Fibroblast of skin of right quadriceps (primary cell): ENCODE measurements at places on chromosomes 16 and 17.
A peak's percentile ranks its signal among the peaks of the same experiment; 100 is the strongest.

GRCh38 chr17:8223356-8224126 lies 13.2 kb upstream of the AURKB start:
- DNase-seq: peak; percentile 59

GRCh38 chr16:78843978-78844377 lies 744.5 kb downstream of the WWOX start:
- no peak for DNase-seq

DNA sequence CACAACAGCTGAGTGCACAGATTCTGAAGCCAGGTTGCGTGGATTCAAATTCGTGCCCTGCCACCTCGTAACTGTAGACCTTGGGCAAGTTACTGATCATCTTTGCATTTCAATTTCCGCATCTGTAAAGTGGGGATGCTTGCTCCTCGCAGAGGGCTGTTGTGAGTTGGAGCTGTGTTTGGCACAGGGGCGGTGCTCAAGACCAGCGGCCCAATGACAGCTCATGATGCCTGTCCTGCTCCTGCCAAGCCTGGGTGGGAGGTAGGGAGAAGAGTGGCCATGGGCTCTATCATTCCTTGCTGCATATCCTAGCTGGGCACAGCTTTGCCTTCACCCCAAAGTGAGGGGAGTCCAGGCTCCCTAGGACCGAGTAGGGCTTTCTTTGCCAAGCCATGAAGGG lies 12.6 kb downstream of the NXPH3 start:
- no peak for DNase-seq

DNA sequence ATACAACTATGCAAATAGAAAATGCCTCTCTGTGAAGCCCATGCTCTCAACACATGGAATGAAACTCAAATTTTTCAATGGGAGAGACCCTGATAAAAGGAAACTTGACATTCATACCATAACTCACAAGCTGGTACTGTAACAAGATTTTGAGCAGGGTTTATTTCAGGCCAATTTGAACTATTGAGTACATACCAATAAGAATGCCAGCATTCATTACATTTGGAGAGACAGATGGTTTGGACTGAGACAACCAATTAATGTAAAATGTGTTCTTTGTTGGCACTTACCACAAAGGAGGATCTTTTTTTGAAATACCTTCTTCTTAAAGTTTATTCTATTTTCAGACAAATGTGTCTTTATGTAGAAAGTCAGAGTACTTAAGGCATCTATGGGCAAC lies 1357.0 kb upstream of the GOT2 start:
- no peak for DNase-seq

GRCh38 chr17:42421507-42422338 lies 1.3 kb downstream of the CAVIN1 start:
- peak; percentile 73 for DNase-seq

- no peak for DNase-seq
Measured at GRCh38 chr16:11183951-11184350, 72.1 kb downstream of the SOCS1 start.
